M059J (cell line): ENCODE measurements at places on chromosomes 6 and 20.

DNA sequence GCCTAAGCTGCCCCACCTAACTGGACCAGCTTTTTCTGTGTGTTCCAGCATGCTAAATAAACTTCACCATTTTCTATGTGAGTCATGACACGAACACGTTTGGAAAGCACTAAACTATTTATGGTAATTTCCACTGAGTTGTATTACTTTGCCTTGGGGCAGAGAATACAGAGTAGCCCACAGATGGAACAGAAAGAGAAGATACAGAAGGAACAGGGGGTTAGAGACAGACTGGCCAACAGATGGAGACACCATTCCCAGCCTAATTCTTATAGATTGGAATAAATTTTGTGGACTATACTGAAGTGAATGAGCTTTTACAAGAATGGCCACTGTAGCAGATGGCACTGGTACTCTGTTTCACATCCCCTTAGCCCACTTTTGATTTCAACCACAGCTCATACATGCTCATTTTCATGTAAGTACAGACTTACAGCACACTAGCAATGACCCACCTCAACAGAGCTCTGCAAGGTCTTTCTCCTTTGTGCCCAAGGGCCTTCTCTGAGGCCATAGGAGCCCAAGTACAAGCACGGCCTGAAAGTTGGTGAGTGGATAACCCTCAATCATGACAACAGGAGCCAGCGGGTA lies 13.1 kb upstream of the NT5DC1 start:
- DNase-seq: peak; percentile 87

GRCh38 chr20:19601126-19601810 lies 156.8 kb upstream of the RIN2 start:
- no peak for DNase-seq

DNA sequence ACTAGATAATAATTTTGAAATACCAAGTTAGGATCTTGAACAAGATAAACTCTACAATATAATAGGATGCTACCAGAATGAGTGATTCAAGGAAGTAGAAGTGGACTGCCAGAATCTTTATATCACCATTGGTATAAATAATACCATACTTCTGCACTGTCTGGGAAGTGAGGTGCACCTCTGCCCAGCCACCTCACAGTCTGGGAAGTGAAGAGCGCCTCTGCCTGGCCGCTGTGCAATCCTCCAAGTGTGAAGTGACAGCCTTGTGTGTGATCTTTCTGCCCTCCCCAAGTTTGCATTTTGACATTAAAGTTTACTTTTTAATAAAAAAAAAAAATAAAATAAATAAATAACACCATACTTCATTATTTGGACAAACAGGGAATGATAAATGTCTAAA lies 18.8 kb downstream of the LATS1 start:
- DNase-seq: no peak

- no peak for DNase-seq
Measured at GRCh38 chr6:170032706-170033309, 258.1 kb downstream of the DLL1 start.

- DNase-seq: no peak
Measured at GRCh38 chr20:45695496-45695895, 6.3 kb upstream of the WFDC13 start.

DNA sequence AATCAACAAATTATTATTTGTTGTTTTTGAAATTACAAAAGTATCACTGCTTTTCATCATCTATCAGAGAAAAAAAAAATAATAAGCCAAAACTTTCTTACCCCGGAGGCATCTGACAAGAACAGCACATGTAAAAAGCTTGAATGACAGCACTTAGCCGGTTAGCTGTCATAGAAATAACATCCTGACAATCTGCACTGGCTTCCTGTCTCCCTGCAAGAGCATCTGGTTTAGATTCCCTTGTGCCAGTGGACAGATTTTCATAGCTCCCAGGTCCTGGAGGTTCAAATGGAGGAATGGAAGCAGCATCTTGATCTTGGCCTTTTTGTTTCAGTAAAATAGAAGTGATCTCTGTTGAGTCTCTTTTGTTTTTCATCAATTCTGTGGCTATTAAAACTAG lies 74.8 kb downstream of the HACE1 start:
- peak; percentile 9 for DNase-seq

DNA sequence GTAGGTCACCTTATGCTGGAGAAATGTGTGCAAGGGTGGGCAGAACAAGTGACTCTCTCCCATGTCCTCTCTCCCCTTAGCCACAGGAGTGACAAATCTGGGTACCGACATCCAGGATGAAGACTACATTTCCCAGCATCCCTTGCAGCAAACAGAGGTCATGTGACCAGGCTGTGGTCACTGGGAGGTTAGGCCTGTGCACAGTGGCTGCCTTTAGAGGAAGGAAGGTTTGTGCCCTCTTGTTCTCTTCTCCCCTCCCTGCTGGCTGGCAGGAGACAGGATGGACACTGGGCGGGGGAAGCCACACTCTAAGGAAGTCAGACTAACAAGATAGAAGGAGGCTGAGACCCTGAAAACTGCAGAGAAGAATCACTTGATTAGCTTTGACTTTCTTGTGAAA lies 360.2 kb downstream of the PREX1 start:
- DNase-seq: peak; percentile 9

DNA sequence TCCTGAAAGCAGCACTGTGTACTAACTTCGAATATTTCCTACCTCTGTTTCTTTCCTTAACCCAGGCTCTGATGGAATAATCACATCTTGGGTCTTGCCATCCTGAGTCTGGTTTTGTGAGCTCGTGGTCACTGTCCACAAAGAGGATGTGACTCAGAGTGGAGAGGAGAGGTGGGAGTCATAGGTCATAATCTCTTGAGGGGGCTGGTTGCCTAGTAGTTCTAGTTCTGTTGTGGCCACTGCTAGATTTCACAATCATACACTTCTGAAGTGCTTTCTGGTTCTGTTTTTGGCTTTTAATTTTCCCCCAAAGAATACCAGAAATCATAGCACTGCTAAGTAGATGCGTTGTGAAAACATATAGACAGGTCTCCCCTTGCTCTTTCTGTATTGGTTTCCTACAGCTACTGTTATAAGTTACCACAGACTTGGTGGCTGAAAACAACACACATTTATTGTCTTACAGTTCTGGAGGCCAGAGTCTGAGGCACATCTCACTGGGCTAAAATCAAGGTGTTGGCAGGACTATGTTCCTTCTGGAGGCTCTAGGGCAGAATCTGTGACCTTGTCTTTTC lies 102.8 kb downstream of the NRSN1 start:
- peak; percentile 85 for DNase-seq

- peak; percentile 32 for DNase-seq
Measured at GRCh38 chr6:41784581-41785171, 2.8 kb upstream of the TOMM6 start.

DNA sequence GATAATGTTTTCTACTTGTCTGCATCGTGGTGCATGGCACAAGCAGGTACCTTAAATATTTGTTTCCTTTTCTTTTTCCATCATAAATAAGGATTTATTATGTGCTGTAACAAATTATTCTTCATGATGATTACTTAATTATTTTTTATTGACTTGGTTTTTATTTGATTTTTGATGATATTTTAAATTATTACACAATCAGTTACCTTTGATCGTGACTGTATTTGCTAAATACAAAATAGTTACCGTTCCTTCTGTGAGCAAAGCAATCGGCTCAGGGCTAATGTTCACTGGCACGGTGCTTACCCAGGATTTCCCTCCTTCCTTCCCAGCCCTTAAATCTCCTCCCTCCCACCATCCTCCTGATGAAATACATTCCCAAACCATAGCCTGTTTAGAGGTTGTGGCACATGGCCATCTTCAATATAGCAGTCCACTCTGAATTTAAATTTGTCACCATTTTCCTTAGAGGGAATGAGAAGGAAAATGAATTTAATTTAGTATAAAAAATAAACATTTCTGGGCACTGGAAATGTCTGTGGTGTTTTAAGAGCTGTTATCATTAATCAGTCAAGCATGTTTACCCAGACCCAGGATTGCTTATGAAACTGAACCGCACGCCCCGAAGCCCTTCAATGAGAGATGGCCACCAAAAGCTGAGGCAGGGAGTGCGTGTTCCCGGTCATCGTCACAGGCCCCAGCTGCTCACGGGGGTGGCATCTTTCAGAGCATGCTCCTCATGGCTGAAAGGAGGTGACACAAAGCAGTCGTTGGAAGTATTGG lies 23.0 kb upstream of the EXOC2 start:
- peak; percentile 38 for DNase-seq

- peak; percentile 87 for DNase-seq
Measured at GRCh38 chr20:33387177-33387576, 14.1 kb downstream of the CDK5RAP1 start.

DNA sequence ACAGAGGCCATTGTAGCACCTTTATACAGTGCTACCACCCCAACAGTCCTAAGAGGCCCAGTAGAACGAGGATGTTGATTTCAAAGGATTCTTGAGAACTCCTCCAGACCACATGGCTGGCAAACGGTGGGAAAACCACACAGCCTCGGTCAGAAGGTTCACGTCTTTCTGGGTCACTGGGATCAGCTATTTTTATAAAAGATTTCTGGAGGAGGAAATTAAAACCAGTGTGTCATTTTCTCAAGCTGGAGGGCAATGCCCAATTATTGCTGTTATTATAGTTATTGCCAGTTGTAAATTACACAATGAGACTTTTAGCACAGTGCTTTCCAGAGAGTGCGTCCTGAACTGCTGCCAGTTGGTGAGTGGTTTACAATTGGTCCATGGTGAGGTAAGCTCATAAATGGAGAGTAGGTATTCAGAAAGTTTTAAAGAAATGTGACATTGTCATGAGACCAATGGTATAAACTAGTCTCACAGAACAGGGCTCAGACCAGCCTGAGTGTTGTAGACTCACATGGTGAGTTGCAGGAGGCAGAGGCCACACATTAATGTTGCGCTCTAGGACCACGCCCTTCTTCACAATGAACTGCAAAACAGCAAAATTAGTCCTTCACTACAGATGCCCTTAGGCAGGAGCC lies 8.4 kb upstream of the PPP1R14C start:
- no peak for DNase-seq

DNA sequence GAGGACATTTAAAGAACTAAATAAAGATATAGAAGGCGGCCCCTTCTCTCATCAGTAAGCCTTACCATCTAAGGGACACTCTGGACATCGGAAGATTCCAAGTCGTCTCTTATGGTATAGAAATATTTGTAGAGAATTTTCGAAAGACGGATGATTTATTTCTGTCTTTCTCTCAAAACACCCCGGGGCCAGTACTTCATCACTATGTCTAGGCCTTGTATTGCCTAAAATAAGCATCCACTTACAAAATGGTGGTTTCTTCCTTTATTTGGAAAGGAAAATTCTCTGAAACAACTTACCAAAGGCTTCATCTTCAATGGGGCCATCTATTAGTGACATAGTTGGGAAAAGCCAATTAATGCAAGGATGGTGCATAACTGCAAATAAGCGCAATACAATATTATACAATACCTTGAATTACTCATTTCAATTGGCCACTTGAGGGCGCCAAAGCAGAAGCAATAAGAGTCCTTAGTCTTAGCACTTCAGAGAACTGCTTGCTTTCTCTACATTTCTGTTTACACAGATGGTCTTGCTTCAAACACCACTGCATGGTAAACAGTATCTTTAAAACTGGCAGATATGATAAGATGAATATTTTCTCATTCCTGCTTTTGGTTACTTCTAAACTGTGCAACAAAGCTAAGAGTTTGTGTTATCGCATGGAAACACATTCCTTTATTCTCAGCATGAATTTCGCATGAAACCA lies 113.2 kb downstream of the VIP start:
- peak; percentile 78 for DNase-seq

GRCh38 chr6:24125980-24126379 lies at the start of gene NRSN1:
NRSN1 (plus strand) TSS chr6:24126215; CDS start chr6:24134328, 8,113 bp downstream.
- DNase-seq: no peak

DNA sequence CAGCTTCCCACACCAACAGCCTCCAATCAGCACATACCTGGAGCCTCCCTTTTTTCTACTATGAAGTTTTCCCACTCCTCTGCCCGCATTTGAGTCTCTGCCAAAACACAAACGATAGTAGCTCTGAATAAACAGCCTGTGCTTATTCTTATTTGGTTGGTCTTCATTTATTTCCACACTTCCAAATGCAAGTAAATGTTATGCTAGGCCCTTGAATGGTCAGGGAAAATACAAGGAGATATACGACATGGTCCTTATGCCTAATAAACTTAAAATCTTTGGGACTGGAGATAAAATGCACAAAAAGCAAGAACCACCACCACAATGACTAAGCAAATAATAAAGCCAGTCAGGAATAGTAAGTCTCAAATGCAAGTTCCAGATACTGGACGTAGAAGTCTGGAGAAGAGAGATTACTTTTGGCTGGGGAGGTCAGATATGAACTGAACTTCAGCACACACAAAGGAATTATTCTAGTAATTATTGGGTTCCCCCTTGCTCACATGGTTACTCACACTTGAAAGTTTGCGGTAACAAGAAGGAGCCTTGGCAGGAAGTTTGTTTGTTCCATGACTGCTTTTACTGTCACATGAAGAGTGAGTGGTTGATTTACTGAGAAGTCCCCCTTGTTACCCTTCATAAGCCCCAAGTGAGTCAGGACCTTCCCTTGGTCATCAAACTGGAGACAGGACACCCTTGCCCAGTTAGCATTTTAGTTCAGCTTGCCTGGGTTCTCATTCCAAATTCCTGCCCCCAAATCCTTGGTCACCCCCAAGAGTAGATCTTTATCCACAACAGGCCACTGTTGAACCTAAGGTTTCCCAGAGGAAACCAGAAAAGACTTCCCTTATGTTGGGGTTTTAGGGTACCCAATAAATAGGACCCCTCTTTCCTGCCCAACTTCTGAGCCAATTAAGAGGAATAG lies 511.2 kb upstream of the JARID2 start:
- peak; percentile 100 for DNase-seq

GRCh38 chr20:9838378-9839295 lies at the start of gene PAK5:
PAK5 (minus strand) TSS chr20:9839076; CDS start chr20:9644328, 194,748 bp downstream.
- DNase-seq: peak; percentile 43

DNA sequence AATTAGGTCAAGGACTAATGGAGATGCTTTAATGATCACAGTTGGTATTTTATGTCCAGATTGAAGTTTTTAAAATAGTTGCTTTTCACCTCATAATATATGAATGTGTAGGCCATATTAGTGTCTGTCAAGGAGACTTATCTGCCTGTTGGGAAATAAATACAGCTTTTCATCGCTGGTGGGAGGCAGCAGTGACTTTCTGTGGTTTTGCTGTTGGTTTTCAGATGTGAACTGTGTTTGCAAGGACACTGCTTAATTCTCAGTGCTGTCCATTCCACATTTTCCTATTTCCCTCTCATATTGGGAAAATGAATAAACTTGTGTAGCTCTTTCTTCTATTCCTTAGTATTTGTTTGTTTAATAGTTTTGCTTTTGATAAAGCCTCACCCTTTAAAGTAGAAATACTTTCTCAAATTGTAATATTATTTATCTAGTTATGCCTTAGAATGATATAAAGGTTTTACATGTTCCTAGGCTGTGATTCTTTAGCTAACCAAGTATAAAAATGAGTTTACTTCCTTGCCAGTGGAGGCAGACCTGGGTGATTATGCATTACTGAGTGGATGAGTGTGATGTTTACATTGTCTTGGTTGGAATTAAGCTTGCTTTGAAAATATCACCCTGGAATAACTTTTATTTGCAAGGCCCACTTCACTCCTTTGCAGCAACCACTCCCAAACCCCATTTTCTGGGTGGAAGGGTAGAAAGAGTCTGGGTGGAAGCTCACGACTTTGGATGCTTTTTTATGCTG lies 3.3 kb downstream of the PLCB4 start:
- DNase-seq: no peak

- peak; percentile 29 for DNase-seq
Measured at GRCh38 chr6:136962661-136963060, 40.6 kb downstream of the SLC35D3 start.

GRCh38 chr6:53717566-53717965 lies 52.0 kb upstream of the KLHL31 start:
- DNase-seq: peak; percentile 16

- no peak for DNase-seq
Measured at GRCh38 chr6:158206740-158207421, 38.7 kb downstream of the GTF2H5 start.
